ENCODE measurements at places on chromosomes 7 and 10.

DNA sequence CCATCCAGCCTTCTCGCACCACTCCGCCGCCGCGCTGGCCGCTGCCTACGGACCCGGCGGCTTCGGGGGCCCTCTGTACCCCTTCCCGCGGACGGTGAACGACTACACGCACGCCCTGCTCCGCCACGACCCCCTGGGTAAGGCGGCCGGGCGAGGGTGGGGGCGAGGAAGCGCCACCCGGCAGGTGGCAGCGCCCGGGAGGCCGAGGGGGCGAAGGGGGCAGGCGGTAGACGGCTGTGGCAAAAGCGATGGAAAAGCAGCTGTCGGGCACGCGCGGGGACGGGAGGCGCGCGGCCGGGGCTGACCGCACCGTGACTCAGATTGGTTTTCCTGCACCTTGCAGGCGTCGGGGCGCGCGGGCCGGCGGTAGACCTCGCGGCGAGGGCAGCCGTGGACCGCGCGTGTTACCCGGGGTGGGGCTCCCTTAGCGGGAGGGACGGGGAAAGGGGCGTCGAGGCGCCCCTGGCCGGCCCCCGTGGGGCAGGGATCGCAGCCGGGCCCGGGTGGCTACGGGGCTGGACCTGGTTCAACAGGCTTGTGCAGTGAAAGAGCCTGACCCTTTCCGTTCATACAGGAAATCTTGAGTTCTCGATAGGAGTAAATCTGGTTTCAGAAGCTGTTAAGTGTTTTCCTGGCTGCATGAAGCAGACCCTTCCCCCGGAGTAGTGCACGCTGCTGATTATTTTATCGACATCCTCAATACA is 608 bp downstream of the HHEX start:
- DNase-seq: peak; percentile 38

DNA sequence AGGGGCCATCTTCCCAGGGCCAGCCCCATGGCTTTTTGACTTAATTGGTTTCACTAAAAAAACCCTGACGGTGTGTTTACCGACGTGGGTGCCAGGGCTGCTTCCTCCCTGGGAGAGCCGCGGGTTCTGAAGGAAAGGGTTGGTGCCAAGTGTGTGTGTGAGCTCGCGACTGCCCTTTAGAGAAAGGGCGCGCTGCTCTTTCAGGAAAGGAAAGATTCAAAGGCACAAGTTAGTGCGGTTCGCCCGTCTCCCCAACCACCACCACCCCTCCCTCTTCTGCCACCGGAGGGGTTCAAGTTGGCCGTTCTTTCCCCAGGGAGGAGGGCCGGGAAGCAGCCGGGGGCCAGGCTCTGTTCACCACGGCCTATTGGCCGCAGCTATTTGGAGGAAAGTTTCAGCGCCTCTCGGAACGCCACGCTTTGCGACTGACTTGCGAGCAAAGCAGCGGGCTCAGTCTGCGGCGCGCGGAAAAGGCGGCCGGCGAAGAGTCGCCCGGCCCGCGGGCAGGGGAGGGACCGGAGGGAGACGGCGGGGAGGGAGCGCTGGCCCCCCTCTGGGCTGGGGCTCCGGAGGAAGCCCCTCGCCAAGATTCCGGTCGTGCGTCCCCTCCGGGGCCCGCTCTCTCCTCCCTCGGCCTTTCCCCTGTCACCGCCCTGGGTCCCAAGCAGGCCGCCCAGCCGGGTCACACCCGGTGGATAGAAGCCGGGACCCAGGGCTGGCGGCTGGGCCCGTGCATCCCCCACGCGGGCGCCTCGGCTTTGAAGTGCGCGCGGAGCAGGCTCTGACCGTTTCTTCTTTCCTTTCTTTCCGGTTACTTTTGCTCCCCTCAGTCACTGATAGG is 165.9 kb upstream of the PPP1R3A start:
- peak; percentile 50 for DNase-seq

DNA sequence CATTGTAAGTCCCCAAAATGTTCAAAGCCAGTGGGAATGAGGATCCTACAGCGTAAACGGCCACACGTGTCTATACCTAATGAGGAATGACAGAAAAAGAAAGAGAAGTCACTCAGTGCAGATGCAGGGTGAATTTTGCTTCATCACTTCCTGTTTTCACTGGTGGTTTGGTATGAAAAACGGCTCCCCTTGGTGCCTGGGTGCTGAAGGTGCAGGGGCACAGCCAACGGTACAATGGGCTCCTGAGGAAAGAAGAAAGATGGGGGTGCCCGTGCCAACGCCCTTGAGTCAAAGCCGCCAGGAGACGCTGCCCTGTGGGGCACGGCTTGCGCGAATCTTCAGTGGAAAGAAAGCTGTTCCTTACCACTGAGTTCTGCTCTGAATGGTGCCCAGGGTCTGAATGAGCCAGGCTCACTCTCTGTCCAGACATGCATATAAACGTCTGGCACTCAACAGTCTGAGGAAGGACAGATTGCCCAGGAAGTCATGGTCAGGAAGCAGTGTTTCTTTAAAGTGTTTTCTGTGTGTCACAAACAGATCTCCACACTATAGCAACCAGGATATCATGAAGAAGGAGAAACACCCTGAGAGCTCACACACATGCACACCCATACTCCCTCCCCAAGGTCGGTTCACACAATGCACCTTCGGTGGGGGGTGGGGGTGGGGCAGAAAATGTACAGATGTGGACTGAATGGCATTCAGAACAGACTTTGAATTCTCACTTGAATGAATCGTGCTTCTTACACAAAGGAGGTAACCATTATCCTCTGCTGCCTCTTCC is 105.8 kb downstream of the ELMO1 start:
- DNase-seq: no peak

DNA sequence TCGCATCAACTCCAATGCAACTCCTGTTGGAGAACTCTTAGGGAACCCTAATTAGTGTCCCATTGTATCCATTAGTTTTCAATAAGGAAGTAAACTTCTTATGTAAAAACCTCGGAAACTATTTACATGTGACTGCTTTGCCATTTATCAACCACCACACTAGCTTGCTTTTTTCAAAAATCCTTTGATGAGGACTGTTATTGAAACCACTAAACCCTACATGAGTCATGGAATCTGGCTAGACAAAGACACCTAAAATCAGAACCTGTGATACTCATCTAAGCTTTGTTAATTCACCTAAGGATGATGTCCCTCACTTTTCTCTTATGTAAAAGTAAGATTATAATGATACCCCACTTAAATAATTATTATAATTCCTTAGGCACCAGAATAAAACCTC is 414.1 kb upstream of the ETV1 start:
- DNase-seq: no peak

DNA sequence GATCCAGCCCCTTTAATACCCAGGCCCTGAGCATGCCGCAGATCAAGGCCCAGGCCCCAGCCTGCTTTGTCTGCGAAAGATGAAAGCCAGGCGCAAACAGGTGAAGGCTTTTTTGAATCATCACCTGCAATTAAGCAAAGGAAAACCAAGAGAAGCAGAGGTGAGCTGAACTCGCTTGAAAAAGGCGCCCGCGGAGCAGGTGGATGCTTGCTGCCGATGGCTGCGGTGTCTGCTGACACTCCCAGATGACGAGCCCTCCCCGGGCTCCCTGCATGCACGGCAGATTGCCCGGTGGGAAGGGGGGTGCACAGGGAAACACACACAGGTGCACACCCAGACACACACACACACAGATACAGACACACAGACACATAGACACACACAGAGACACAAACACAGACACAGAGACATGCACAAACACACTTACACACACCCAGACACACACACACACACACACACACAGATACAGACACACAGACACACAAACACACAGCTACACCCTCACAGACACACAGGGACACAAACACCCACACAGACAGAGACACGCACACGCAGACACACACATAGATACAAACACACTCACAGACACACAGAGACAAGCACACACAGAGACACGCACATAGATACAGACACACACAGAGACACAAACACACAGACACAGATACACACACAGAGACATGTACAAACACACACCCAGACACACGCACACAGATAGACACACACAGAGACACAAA is 142.6 kb upstream of the RNF32 start:
- DNase-seq: no peak

DNA sequence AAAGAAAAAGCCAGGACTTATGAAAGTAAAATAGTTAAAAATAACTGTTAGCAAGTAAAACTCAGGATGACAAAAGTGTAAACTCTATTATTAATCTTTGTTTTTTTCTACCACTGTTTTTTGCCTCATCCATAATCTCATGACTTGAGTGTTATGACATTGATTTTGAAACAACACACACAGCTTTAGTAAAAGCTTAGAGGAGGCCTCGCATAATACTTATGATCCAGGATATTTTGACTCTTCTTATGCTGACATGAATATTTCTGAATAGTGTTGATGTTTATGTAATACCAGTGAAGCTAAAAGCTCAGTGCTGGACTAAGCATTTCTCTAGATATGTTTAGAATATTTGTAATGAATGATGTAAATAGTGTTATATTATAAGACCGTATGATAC is 10.5 kb downstream of the KAT6B start:
- no peak for DNase-seq

DNA sequence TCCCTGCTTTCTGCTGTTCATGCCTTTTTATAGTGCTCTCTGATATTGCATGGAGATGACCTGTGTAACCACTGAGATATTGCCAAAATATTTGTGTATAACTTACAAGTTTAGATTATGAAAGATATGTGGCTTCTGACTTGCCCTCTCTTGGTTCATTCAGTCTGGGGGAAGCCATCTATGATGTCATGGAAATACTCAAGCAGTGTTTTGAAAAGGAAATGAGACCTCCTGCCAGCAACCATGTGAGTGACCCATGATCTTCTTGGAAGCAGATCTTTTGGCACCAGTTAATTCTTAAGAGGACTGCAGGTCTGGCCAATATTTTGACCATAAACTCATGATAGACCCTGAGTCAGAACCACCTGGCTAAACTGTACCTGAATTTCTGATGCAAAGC is 183.0 kb downstream of the THSD7A start:
- DNase-seq: no peak

GRCh38 chr7:23474829-23475575 is 4.7 kb upstream of the IGF2BP3 start:
- DNase-seq: no peak

- no peak for DNase-seq
Measured at GRCh38 chr7:55156919-55157763, 138.3 kb downstream of the EGFR start.

DNA sequence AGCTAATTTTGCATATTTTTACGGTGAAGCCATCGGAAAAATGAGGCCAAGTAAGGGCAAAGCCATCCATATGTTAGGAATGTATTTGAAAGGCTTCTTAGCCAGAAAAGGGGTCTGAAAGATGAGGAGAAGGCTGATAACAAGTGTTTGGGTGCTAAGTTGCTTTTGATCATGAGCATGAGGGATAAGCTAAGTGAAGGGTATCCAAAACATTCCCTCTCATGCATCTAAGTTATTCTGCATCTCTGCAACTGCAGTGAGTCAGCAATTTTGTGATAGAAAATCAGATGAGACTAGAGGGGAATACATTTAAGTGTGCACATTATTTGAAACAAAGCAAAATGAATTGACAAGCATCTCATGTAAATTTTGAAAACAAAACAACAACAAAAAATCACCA is 282.8 kb downstream of the GPR158 start:
- DNase-seq: no peak

GRCh38 chr7:120553491-120553890 is 280.5 kb downstream of the KCND2 start:
- DNase-seq: no peak

DNA sequence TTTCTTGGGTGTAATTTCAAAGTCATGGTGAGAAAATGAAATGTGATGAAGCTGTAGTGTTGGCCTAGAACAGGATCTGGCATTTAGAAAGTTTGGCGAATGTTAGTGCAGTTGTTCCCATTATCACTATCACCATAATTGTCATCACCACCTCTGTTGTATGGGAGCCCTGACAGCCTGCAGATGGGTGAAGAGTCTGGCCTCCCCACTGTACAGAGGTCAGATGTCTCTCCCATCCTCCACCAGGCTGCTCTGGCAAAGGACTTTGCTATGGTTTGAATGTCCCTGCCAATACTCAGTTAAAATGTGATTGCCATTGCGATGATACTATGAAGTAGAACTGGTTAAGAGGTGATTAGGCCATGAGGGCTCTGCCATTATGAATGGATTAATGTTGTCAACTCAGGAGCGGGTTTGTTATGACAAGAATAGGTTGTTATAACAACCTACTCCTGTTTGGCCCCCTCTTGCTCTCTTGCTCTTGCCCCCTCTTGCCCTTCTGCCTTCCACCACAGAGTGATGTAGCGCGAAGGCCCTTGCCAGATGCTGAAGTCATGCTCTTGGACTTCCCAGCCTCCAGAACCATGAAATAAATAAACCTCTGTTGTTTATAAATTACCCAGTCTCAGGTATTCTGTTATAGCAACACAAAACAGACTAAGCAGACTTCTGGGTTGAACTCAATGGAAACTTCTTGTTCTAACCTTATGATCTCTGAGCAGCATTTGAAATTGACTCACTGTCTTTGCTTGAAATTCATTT is 90.0 kb downstream of the GRK5 start:
- no peak for DNase-seq

GRCh38 chr10:11586170-11586569 is 25.3 kb downstream of the USP6NL start:
- DNase-seq: no peak

DNA sequence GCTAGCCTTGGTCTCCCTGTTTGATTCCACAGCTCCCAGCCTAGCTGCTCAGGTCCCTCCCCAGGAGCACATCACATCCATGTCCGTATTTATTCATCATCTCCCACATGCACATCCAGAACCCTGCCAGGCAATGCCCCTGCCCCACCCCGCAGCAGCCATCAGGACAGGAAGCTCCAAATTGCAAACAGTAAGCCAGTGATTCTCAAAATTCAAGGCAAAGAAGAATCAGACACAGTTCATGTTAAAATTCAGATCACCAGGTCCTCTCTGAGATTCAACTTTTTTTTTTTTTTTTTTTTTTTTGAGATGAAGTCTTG is 17.7 kb downstream of the LRRC20 start:
- no peak for DNase-seq
